Central memory CD8-positive, alpha-beta T cell (primary cell): ENCODE measurements at places on chromosomes 5 and 9.

DNA sequence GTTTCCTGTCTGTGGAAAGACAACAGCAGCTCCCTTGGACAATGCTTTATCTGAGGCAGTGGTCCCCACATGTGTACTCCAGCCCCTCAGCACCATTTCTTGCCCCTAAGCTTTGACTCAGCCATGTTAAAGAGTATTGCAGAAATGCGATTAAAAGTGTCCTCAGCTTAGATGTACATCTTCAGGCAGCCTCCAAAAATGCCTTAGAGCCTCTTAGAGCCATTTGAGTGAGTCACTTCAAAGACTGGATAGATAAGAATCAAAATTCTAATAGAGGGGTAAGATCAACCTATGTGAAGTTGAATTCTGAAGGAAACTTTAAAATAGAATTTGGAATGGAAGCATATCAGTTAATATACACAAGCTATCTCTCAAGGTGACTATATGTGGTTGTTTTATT is 296.3 kb downstream of the ADAMTS6 start:
- no peak for DNase-seq

GRCh38 chr5:81513473-81513872 is 119.5 kb upstream of the ACOT12 start:
- DNase-seq = no peak

DNA sequence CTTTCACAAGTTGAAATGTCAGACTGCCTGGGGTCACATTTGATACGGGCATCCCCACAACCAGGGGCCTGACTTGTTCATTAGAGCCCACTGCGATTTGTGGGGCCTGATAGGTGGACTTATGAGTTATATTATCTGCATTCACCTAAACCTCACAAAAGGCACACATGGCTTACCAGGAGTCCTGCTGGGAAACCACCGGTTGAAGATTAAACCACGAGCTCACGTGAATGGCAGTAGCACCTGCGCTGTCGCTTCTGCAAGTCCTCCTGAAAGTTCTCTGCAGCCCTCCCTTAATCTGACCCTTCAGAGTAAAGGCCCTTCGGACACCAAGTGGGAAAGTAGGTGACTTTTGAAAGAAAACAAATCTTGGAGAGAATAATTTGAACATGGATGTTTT is 68.9 kb downstream of the PPIC start:
- no peak for DNase-seq

DNA sequence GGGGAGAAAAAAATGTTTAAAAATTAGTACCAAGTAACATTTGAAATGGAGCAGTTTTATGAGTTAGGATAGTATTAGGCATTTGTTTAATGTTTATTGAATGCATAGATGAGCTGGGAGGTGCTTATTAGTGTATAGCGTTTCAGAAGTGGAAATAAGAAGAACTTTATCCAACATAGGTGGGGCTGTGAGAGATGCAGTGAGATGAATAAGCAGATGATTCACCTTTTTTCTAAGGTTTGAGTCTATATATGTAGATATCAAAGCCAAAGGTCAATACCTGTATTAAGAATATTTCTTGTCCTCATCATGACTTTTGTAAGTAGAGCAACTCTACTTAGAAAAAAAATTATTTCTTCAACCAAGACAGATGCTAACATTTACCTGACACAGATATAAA is 54.6 kb upstream of the POU4F3 start:
- no peak for DNase-seq

- no peak for DNase-seq
Measured at GRCh38 chr5:150503977-150504620, 3.8 kb upstream of the NDST1 start.

GRCh38 chr9:136257381-136258298 is 12.0 kb upstream of the QSOX2 start:
- DNase-seq = no peak

- DNase-seq = no peak
Measured at GRCh38 chr5:156758011-156758791, 91.9 kb upstream of the PPP1R2B start.

DNA sequence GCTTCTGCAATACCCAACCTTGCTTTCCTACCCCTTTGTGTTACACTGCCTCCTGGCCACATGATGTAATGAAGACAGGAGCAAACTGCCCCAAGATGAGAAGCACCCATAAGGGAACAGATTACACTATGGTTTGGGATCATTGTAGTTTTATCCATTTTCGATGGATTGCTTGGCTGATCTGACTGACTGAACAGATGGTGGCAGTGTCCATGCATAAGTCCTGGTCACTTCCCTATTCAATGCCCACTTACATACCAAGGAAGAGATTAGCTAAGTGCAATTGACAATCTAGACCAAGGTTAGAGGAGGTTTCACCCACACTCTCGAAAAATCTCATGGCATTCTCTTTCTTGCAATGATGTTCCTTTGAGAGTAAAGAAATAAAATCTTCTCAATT is 319.9 kb downstream of the RAB3C start:
- no peak for DNase-seq

DNA sequence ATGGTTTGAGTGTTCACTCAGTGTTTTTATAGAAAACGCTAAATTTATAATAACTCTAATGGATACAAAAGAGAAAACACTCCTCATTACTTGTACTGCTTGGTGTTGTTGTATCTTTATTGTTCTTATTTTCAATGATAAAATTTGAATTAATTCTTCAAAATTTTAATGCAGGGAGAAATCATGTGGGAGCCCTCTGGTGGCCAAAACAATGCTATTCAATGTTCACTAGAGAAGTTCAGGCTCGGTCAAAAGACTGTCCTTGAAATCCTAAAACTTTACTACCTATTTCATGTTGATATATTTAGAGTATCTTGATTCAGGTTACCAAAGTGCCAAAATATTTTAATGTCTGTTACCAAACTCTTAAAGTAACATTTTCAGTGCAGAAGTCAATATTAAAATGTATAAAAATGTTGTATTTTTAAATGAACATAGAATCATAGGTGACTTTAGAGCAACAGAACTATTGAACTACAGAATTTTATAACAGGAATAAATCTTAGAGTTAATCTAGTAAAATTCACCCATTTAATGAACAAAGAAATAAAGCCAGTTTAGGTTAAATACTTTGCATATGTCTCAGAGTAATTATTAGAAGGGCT is 1259.8 kb downstream of the PTPRD start:
- DNase-seq = no peak

GRCh38 chr5:31962351-31962751 is 211.8 kb downstream of the GOLPH3 start:
- no peak for DNase-seq

DNA sequence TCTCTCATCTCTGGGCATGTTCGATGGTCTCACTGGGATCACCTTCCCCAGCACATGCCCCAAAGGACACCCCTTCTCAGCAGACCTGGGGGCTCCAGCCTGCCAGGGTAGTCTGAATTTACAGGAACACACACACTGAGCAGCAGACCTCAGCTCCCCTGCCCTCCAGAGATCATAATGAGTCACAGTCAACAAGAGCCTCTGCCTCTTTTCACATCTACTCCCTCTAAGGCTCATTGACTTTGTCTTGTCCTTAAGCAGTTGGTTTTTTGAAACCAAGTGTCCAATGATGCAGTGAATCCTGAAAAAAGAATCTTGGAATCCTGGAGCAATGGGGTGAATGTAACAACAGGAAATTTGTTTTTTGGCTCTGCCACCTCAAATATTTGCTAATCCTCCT is 20.8 kb downstream of the GABBR2 start:
- DNase-seq = no peak

GRCh38 chr9:130292106-130292505 is 26.5 kb downstream of the HMCN2 start:
- DNase-seq = no peak

DNA sequence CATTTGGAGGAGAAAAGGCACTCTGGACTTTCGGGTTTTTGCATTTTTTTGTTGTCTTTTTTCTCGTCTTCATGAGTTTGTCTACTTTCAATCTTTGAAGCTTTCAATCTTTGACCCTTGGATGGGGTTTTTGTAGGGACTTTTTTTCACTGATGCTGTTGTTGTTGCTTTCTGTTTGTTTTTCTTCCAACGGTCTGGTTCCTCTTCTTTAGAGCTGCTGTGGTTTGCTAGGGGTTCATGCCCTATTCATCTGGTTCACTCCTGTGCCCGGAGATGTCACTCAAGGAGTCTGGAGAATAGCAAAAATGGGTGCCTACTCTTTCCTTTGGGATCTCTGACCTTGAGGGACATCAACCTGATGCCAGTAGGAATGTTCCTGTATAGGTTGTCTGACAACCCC is 378.6 kb upstream of the TYRP1 start:
- no peak for DNase-seq

DNA sequence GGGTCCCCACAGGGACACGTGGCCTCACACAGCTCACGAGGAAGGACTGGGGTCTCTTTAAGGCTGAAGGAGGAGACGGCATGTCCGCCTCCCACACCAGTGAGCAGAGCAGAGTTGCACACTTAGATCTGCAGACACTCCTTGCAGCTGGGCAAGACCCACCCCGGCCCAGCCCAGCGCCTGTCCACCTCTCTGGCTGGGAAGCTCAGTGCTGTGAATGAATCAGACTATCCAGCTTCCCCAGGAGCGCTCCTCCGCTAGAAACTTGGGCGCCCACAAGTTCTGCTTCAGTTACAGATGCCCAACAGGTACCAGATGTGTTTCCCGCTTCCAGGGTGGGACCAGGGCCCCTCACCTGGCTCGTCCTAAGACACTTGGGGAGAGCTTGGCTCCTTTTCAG is 78.9 kb downstream of the NSUN2 start:
- no peak for DNase-seq

GRCh38 chr5:59001154-59001553 is 418.3 kb downstream of the RAB3C start:
- no peak for DNase-seq

DNA sequence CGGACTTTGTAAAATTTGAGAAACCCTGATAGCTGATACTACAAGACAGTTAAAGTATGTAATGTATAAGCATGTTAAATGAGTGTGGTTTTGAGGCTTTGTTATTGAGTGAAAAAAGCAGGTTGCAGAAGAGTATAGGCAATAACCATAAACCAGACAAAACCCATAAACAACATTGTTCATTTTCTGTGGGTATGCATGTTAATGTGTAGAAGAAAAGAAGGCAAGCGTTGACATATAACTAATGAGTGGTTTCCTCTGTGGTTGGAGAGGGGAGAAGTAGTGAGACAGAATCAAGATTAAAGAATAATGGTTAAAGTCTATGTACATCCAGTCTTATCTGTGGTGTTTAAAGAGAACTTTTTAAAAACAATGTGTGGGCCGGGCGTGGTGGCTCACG is 26.2 kb downstream of the RAD23B start:
- no peak for DNase-seq

DNA sequence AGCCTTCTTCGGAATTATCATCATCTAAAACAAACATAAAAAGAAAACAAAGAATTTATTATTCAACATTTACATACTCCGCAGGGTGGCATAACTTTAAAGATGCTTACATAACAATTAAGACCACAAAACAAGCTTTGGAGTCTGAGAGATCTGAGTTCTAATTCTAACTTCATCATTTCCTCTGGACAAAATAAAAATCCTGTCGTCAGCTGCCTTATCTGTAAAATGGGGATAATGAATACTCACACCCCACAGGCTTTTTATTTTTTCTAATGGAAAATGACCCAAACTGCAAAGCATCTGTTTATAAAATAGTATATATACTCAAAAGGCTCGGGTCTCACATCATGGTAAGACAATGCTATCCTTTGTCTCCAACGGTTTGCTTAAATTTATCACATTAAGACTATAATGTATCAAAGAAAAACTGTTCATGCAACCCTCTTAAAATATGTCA is 4.3 kb downstream of the ARRDC3 start:
- DNase-seq = no peak

DNA sequence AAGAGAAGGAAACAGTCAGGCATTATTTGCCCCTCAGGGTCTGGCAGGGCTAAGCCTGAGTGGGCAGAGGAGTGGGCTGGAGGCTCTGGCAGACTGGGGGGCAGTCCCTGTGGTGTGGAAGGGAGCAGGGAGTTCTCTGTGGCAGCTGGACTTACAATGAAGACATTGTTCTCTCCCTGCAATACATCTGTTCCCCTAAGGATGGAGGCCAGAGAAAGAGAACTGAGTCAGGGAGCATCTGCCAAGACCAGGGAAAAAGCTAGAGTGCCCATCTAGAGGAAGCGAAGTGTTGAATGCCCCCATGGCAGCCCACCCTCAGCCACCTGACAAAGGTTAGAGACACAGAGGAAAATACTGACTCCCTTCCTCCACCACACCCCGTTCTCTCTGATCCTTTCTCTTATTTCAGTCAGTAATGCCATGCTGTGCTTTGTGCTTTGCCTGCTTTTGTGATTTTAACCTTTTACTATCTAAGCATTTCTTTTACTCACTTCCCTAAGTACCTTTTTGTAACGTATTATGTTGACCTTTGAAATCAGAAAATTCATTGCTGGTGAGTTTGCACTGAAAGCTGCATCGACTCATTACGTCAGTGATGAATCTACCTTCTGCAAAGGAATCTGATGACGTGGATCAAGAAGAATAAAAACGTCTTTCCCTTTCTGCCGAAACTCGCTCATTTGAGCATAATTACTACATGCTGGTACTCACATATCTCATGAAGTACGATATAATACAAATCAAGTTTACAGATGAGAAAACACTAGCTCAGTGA is 76.0 kb downstream of the ACTL7B start:
- DNase-seq = no peak

DNA sequence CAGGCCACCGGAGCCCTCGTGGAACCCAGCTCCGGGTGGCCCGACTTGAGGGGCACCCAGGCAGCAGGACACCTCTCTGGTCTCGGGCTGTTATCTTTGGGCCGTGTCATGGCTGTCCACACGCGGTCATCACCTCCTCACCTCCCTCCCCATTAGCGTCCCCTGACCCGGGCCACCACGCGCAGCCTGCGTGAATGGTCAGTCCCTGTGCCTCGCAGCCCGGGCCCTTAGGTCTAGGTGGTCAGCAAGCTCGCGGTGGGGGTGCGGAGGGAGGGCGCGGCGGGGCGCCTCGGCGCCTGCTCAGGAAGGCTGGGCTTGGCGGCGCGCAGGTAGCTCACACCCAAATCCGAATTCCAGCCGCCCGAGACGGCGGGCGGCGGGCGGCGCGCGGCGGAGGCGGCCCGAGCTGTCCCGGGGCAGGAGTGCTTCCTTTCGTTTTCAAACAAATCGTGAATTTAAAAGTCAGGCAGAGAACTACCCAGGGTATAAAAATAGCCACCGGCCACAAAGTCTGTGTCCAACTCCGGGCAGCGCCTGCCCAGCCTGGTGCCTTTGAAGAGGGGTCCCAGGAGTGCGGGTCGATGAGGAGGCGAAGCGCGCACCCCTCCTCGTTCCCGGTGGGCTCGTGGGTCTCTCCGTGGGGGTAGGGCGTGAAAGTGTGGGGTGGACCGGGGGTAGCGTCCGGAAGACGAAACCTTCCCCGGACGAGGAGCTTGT is 1.0 kb upstream of the RXRA start:
- no peak for DNase-seq

GRCh38 chr9:112104901-112105300 is 70.2 kb downstream of the SUSD1 start:
- no peak for DNase-seq

DNA sequence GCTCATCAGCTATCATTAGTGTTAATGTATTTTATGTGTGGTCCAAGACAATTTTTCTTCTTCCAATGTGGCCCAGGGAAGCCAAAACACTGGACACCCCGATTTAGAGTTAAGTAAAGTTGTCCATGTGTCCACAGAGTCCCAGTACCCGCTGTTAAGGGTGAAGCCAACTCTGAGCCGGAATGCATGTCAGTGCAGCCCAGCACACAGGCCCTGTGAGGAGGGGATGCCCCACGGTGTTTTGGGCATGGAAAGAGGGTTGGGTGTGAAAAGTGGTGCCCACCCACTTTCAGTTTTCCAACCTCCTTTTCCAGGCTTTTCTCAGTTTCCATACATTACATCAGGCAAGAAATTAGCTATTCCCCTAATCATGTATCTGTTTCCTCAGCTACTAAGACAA is 24.4 kb downstream of the SHC3 start:
- no peak for DNase-seq
